ENCODE measurements at places on chromosomes 11 and 22. TPM values are rescaled to one million over a fixed set of nuclear protein-coding genes. Genes with fewer than 3 reads are reported as not detected.

RIN1 gene
- 4.7 TPM for total RNA-seq

OR4A16 gene
- not detected for total RNA-seq

KLHL22 gene
- total RNA-seq, result 15.7 TPM

OMP gene
- total RNA-seq, result not detected

BDNF gene
- total RNA-seq, result 4.8 TPM

- DNase-seq, result no peak
Measured at GRCh38 chr11:15745266-15745665, 611.1 kb downstream of the SOX6 start.

GRCh38 chr22:17788528-17789378 is 14.5 kb upstream of the BID start:
- peak; percentile 52 for DNase-seq

GRCh38 chr11:48116437-48117228 is 100.0 kb upstream of the OR4B1 start:
- peak; percentile 31 for DNase-seq

- DNase-seq, result no peak
Measured at GRCh38 chr11:110968348-110969062, 256.3 kb upstream of the ARHGAP20 start.

DNA sequence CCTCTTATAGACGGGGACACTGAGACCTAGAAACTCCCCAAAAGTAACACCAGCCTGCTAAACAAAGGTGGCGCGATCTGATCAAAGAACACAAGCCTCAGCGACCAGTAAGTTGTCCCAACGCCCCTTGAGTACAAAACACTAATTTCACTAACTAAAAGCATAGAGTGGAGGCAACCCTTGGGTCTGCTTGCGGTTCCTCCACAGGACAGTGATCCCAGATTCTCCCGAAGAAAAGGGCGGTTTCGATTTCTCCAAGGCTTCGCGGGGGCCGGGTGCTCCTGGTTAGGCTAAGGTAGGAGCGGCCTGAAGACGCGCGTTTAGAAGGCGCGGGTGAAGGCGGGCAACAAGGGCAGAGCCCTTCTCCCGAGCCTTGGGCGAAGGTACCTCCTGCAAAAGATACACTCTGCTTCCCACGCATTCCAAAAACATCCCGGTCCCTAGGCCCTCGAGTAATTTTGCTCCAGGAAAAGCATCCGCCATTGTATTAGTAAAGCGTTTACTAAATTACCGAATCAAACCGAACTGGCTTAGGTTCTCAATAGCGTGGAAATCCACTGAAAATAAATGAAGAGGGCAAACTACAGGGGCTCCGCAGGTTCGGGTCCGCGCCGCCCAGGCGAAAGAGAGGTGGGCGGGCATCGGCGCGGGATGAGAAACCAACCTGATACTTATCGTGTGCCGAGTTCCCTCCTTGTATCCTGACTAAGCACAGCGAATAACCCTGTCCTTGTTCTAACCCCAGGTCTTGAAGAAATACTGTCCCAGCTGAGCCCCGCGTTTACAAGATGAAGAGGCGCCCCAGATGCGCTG is 2.0 kb downstream of the WT1 start:
- DNase-seq, result no peak

GRCh38 chr11:126363706-126364248 is 8.3 kb downstream of the ST3GAL4 start:
- no peak for DNase-seq

- no peak for DNase-seq
Measured at GRCh38 chr22:43433451-43434274, 21.8 kb downstream of the MPPED1 start.
